Osteoblast (primary cell): ENCODE measurements at places on chromosomes 6 and 20. TPM values are rescaled to one million over a fixed set of nuclear protein-coding genes. Genes with fewer than 3 reads are reported as not detected.
A peak's percentile ranks its signal among the peaks of the same experiment; 100 is the strongest.

DNA sequence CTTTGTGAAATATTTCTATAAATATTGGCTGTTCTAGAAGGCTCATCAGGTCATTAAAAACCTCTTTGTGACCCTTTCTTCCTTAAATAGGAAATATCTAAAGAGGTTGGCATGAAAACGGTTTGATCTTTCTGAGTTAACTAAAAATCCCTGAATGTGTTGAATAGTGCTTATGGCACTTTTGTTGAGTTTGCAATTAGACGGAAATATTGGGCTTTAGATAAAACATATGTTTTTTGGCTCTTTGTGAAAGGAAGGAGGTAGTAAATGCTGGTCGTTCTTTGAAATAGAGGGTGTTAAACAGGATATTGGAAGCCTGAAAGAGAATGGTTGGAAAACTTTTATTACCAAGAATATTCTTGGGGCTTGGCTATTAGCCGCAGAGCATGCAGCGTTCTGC is 163.0 kb downstream of the ARID1B start:
- peaks cover 5% of the 10 kb centered on the region for H3K36me3 ChIP-seq
- H3K4me3 ChIP-seq: no peak overlapping the region
- no peaks in the 10 kb centered on the region for H3K27me3 ChIP-seq
- DNase-seq: no peak

DNA sequence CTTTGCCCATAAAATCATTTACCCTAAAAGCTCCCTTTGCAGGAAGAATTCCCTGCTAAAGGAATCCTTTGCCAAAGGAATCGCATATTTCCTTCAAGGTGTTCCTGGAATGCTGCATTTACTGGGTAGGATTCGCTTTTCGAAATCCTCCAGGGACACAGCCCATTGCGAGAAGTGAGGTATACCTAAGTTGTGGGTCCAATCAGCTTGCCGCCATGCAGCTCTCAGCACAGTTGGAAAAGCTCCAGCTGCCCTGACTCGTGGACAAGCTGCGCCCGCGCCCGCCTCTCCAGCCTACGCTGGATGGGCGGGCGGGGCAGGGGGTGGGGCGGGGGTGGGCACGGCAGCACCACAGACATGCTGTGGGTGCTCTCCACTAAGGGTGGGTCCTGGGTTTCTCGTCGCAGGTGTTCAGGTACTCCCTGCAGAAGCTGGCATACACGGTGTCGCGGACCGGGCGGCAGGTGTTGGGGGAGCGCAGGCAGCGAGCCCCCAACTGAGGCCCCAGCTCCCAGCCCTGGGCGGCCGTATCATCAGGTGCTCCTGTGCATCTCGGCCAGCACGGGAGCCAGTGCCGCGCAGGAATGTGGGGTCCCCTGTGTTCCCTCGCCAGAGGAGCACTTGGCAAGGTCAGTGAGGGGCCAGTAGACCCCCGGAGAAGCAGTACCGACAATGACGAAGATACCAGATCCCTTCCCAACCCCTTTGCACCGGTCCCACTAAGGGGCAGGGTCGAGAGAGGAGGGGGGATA is 1.4 kb downstream of the NNAT start:
- H3K27me3 ChIP-seq: no peaks in the 10 kb centered on the region
- H3K36me3 ChIP-seq: peaks cover 15% of the 10 kb centered on the region
- H3K4me1 ChIP-seq: peaks cover 23% of the 10 kb centered on the region
- no peak overlapping the region for H3K4me3 ChIP-seq
- no peak overlapping the region for H3K27ac ChIP-seq
- DNase-seq: no peak

DNA sequence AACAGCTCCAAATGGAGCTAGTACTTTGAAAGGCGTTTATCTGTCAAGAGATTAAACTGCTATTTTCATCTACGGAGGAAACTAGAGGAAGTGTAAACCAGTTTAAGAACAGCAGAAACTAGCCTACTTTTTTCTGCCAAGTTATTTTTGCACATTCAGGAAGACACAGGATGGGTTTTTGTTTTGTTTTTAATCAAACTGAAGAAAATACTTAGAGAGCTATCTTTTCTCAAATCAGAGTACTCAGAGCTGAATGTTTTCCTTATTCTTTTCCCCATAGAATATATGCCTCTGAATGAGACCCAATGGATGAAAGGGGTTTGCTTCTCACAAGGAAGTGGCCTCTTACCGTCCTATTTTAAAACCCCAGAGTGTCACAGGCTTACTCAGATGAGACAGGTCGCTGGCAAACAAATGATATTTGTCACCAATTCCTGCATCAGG is 538.5 kb downstream of the CD83 start:
- H3K4me1 ChIP-seq: no peaks in the 10 kb centered on the region
- H3K36me3 ChIP-seq: no peaks in the 10 kb centered on the region
- no peak overlapping the region for H3K4me3 ChIP-seq

DNA sequence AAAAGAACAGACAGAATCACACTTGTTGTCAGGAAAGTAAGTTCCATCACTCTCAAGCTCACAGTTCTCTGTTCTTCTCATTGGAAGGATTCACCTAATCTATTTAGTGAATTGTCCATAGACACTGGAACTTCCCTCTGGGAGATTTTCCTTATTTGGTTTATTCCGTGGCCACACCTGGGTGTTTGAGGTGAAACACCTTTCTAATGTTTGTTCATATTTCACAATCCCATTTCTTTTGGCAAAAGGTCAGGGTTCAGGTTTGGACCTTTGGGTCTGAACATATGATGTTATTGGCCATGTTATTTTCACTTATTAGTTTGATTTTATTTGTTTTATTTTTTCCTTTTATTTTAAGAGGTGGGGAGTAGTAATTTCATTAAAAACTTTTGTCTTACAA is 4.0 kb downstream of the MAS1L start:
- no peaks in the 10 kb centered on the region for H3K4me1 ChIP-seq
- H3K4me3 ChIP-seq: no peak overlapping the region
- no peaks in the 10 kb centered on the region for H3K36me3 ChIP-seq
- no peak for DNase-seq
- no peaks in the 10 kb centered on the region for H3K27me3 ChIP-seq

DNA sequence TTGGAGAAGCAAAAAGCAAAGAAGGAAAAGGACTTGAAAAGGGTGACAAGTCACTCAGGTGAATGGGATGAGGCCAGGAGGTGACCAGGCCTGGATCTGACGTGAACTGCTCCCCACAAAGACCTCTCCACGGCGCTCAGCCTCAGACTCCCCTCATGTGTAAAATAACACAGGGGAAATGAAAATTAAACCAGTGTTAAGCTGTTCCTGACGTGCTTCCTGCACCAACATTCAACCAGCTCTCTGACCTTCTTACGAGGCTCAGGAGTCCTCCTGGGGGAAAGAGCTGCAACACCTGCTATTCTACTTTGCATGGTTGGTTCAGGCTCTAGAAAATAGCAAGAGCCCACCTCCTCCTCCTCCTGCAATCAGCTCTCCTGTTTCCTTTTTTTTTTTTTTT is 256.7 kb downstream of the ATXN1 start:
- no peaks in the 10 kb centered on the region for H3K27me3 ChIP-seq
- no peak for DNase-seq
- H3K27ac ChIP-seq: no peak overlapping the region
- H3K4me3 ChIP-seq: no peak overlapping the region
- no peaks in the 10 kb centered on the region for H3K36me3 ChIP-seq
- peaks cover 8% of the 10 kb centered on the region for H3K4me1 ChIP-seq

DNA sequence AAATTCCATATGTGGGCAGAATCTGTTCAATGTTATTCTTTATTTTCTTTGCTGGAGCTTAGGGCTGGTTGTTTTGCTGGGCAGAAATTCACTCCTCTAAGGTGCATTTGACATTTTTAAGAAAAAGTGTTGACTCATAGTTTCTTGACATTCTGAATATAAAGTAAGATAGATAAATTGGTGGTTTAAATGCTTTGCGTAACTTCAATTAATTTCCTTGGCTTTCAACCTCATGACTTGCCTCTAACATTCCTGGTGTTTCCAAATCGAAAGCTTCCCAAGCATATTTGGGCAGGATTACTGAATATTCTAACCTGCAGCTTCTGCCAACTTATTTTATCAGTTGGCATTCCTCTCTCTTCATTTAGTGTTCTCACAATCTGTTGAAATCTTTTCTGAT is 718.7 kb upstream of the ADGRB3 start:
- H3K4me1 ChIP-seq: no peaks in the 10 kb centered on the region
- no peaks in the 10 kb centered on the region for H3K27me3 ChIP-seq
- no peaks in the 10 kb centered on the region for H3K36me3 ChIP-seq
- peak; percentile 2 for DNase-seq

- H3K27ac ChIP-seq: no peak overlapping the region
- DNase-seq: no peak
- no peaks in the 10 kb centered on the region for H3K27me3 ChIP-seq
- H3K4me1 ChIP-seq: no peaks in the 10 kb centered on the region
- no peaks in the 10 kb centered on the region for H3K36me3 ChIP-seq
These were observed 167.9 kb downstream of the HAO1 start for GRCh38 chr20:7772371-7772770.

GRCh38 chr6:125846292-125847024 is 55.7 kb downstream of the NCOA7 start:
- DNase-seq: no peak
- no peak overlapping the region for H3K4me3 ChIP-seq
- H3K4me1 ChIP-seq: no peaks in the 10 kb centered on the region
- H3K36me3 ChIP-seq: no peaks in the 10 kb centered on the region

GRCh38 chr20:24637087-24637486 is 167.7 kb downstream of the SYNDIG1 start:
- H3K27me3 ChIP-seq: no peaks in the 10 kb centered on the region
- H3K36me3 ChIP-seq: no peaks in the 10 kb centered on the region
- peaks cover 11% of the 10 kb centered on the region for H3K4me1 ChIP-seq
- DNase-seq: no peak
- H3K27ac ChIP-seq: no peak overlapping the region

GRCh38 chr6:28207510-28208110 is 17.5 kb upstream of the ZSCAN9 start:
- no peaks in the 10 kb centered on the region for H3K36me3 ChIP-seq
- no peak overlapping the region for H3K27ac ChIP-seq

DNA sequence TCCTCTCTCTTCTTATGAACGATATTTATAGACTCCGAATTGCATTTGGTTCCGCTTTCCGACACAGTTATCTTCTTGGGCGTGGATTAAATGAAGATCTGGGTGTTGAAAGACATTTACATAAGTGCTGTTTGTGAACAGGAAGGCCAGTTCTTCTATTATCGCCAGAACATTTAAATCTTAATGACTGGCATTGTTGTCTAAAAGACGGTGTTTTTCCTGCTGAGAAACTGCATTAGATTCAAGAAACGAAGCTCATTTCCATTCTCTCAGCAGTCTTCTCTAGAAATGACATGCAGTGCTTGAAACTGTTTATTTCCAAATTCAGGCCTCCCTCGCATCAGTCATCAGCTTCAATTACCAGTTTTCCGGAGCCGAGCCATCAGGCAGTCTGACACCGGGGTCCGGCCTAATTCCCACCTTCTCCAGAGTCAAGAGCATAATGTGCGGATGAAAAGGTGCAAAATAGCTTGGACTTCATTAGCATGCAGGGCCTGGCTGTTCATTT is 16.0 kb downstream of the LINC00237 start:
- H3K4me1 ChIP-seq: no peaks in the 10 kb centered on the region
- peaks cover 16% of the 10 kb centered on the region for H3K27me3 ChIP-seq
- H3K36me3 ChIP-seq: no peaks in the 10 kb centered on the region
- DNase-seq: no peak

DNA sequence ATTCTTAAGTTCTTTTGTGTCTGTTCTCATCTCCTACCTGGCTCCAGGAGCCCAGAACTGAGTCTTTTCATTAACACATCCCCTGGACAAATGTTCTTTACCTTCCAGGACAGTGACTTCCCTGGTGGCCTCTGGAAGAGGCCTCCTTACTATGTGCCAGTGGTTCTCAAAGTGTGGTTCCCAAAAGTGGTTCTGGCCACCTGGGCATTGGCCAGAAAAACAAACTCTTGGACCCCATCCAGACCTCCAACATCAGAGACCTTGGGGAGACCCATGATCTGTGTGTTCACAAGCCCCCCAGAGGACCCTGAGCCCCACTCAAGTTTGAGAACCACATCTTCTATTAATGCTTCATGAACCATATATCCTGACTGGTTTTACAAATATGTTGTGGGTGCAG is 7.2 kb upstream of the VSX1 start:
- peaks cover 67% of the 10 kb centered on the region for H3K27me3 ChIP-seq
- no peak overlapping the region for H3K4me3 ChIP-seq
- no peaks in the 10 kb centered on the region for H3K4me1 ChIP-seq
- no peak overlapping the region for H3K27ac ChIP-seq

DNA sequence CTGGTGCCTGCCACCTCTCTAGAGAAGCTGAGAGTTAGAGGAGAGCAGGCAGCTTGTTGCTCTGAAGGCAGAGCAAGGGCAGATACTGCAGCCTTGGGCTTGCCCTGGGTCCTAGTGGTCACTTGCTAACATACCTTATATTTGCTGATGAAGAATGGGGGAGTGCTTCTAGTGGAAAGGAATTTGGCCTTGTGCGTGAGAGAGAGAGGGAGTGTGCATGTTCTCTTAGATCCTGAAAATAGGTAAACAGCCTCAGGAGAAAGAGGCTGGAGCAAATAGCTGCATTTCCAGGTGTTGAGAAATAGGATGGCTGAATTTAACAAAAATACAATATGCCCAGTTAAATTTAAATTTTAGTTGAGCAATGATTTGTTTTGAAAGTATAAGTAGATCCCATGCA is 724.5 kb upstream of the FLRT3 start:
- no peaks in the 10 kb centered on the region for H3K4me1 ChIP-seq
- H3K36me3 ChIP-seq: no peaks in the 10 kb centered on the region
- no peaks in the 10 kb centered on the region for H3K27me3 ChIP-seq
- no peak overlapping the region for H3K27ac ChIP-seq

DNA sequence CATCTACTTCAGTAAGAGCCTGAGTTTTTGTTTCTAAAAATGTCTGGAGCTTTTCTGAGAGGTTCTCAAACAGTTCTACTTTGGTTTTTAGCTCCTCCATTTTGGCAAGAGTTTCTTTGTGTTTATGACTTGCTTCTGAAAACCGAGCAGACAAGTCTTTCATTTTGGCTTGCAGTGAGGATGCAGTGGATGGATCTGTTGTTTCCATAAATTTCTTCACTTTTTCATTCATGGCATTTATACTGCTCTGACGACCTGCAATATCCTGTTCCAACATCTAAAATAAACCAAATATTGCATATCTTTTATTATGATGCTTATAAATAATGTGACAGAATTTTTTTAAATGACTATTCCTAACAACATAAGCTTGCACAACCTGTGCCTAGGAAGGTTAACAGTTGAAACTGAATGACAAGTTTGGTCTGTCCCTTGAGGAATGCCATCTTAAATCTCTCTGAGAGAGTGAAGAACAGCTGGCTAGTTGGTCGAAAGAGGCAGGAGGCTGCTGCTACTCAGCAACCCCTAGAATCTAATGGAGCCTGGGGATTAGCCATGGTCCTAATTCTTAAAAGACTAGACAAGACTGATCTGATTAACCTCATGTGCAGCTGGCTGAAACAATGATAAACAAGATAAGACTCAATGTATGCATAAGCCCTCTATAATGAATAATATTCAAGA is 69.8 kb downstream of the DST start:
- DNase-seq: no peak
- no peaks in the 10 kb centered on the region for H3K27me3 ChIP-seq
- H3K27ac ChIP-seq: peak overlapping the region; percentile 0
- no peaks in the 10 kb centered on the region for H3K4me1 ChIP-seq

GRCh38 chr20:58723628-58723984 is 31.0 kb downstream of the NPEPL1 start:
- H3K4me1 ChIP-seq: no peaks in the 10 kb centered on the region
- peaks cover 32% of the 10 kb centered on the region for H3K27me3 ChIP-seq
- no peak overlapping the region for H3K27ac ChIP-seq
- peak; percentile 19 for DNase-seq

GRCh38 chr6:12578097-12578496 is 138.5 kb upstream of the PHACTR1 start:
- no peak for DNase-seq
- no peaks in the 10 kb centered on the region for H3K27me3 ChIP-seq
- H3K4me3 ChIP-seq: no peak overlapping the region
- peaks cover 28% of the 10 kb centered on the region for H3K4me1 ChIP-seq
- no peaks in the 10 kb centered on the region for H3K36me3 ChIP-seq

The EMILIN3 gene
- not detected in 2 replicates for total RNA-seq

The TBXT gene
- total RNA-seq: not detected in 2 replicates

The KHDC1 gene
- total RNA-seq: 2.9 and 4.0 TPM in 2 replicates

The PPP1R14C gene
- total RNA-seq: 3.6 and 3.8 TPM in 2 replicates

The SLC24A3 gene
- total RNA-seq: 0.29 and 1.1 TPM in 2 replicates

The BTN1A1 gene
- under 0.01 TPM in 2 replicates for total RNA-seq

The CLVS2 gene
- total RNA-seq: not detected in 2 replicates
